Right cardiac atrium (tissue), 5 donors: ENCODE measurements at places on chromosomes 4 and X. TPM values are rescaled to one million over a fixed set of nuclear protein-coding genes. Genes with fewer than 3 reads are reported as not detected.

GRCh38 chr4:70895811-70896491 lies 6.2 kb upstream of the MOB1B start:
- no peak for DNase-seq

- no peak for DNase-seq
Observed at GRCh38 chr4:15562114-15562513, 92.4 kb downstream of the CC2D2A start.

GRCh38 chr4:41425650-41426049 lies 112.3 kb upstream of the LIMCH1 start:
- no peak for DNase-seq

DNA sequence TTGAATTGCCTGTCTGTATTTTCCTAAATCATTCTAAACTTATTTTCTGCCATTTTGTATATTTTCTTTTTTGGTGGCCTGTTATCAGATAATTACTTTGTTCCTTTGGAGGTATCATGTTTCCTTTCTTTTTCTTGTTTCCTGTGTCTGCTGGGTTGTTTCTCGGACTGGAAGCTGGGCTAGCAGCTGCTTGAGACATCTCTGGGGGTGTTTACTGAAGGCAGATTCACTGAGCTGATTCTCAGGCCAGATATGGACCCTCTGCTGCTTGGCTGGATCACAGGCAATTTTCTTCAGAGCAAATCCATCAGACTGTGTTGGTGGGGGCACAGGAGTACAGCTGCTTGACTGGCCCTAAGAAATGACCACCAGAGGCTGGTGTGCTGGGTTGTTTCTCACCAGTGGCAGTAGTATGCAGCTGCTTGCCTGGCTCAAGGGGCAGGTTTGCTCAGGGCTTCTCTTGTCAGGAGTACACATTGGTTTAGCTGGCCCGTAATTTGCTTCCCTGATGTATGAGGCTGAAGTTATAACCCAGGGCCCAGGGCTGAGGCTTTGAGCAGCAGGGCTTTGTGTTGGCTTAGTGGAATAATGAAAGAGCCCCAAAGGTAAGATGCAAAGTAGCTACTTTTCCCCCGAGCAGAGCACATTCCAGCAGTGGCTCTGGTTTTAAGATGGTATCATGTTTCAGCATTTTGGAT lies 680.6 kb downstream of the TECRL start:
- no peak for DNase-seq

DNA sequence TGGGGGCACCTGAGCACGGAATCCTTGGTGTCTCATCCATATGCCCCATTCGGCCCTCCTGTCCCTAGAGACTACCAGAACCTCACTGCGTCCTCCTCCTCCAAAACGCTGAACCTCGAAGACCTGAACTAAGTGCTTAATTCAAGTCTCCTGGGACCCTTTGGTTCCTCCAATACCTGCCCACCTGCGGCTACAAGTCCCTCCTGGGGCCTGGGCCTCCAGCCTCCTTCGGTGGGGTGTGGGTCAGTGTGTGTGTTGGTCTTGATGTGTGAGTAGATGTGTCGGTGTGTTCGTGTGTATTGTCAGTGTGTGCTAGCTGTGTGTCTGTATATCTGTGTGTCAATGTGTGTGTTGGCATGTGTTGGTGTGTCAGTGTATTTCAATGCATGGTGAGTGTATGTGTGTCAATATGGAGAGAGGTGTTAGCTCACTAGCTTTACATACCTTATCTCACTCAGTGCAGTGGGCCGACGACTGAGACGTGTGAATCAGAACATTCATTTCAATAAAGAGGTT lies 2.6 kb upstream of the SEPTIN6 start:
- DNase-seq: no peak

- no peak for DNase-seq
Observed at GRCh38 chrX:100980608-100981497, 11.3 kb downstream of the ARL13A start.

DNA sequence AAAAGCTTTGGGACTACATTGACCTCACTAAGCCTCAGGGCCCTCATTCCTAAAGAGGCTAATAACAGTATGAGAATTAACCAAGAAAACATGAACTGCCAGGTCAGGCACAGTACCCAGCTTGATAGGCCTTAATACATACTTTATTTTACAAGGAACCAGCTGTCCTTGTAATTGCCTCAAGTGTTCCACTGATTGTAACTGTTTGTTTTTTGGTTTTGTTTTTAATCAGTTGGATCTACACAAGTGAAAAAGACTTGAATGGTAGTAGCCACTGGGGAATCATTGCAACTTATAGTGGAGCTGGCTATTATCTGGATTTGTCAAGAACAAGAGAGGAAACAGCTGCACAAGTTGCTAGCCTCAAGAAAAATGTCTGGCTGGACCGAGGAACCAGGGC lies 35.6 kb downstream of the PKD2 start:
- DNase-seq: no peak

GRCh38 chr4:168200685-168201084 lies 108.3 kb downstream of the ANXA10 start:
- DNase-seq: no peak

DNA sequence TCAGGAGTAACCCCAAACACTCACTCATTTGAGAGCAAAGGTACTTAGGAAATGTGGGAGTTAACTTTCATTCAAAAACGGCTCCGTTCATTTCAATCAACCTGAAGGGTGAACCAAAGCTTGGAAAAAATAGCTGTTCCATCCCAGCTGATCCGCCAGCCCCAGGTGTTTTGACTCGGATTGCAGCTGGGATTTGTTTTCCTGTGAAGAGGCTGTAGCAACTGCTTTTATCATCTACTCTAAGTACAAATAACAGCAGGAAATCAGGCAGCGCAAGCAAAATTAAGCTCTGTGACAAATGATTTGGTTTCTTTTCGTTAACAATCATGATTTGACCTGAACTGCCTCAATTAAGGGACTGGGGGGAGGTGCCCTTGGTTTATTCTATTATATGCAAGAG lies 154.7 kb downstream of the BEND2 start:
- DNase-seq: no peak

GRCh38 chrX:153441981-153442380 lies 3.9 kb downstream of the TREX2 start:
- DNase-seq: no peak

DNA sequence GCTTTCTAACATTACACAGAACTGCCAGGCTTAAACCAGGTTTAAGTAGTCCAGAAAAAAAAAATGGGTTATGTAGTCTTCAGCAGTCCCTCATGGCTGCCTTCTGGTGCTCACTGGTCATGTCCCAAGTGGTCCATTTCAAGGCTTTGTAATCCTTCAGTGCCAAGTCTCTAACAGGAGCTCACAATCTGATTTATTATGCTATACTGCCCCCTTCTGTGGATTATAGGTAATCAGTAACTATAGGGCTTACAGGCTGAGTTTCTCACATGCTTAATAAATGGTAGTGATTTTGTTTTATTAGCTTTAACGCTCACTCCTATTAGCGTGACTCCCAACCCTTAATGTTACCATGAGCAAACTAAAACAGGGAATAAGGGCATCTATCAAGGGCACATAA lies 92.5 kb upstream of the EDA2R start:
- DNase-seq: no peak

DNA sequence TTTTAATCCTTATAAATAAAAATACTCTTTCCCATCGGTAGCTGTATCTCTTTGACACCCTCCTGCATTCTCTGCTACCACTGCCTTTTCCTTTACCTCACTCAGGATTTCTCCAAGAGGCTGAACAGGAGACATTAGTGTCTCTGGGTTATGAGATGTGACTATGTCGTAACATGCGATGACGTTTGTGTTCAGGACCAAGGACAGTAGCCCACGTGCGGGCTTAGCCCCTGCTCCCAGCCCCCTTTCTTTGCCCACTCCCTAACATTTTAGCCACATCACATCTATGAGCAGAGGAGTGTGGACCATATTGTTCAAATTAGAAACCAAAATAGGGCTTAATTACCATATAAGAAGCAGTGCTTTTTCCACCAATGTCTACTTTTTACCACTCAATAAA lies 369.3 kb downstream of the FBXW7 start:
- DNase-seq: no peak

DNA sequence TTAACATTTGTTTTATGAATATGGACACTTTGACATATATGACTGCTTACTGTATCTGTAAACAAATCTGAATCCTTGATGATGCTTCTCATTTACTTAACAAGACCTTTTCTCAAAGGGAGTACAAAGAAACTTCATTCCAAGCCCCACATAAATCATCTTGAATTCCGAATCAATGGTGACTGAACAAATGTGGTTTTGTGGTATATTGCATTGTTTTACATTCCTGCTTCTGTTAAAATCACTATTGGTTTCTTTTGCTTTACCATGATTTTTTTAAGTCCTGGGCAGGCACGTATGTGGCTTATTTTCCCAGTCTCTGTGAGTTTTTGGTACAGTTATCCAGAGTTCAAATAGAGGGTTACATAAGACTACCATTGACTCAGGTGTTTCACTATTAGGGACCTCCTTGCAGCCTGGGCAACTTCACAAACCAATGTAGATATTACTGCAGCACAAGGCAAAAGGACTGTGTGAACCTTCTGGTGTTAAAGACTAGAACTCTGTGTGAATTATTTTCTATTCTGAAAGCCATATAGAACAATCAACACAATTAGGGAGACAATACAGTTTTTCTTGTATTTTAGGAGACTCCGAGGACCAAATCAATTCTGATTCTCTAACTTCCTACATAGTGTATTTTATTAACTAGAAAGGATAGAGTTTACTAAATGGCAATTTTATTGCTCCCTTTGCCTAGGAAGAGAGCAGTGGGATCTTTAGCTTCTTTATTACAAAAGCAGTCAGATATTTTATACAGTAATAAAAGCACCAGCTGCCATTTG lies 196.4 kb downstream of the GALNTL6 start:
- DNase-seq: no peak

- DNase-seq: no peak
Observed at GRCh38 chr4:103074744-103075434, 1.7 kb downstream of the SLC9B2 start.

- DNase-seq: no peak
Observed at GRCh38 chrX:68232206-68232605, 201.1 kb downstream of the OPHN1 start.

DNA sequence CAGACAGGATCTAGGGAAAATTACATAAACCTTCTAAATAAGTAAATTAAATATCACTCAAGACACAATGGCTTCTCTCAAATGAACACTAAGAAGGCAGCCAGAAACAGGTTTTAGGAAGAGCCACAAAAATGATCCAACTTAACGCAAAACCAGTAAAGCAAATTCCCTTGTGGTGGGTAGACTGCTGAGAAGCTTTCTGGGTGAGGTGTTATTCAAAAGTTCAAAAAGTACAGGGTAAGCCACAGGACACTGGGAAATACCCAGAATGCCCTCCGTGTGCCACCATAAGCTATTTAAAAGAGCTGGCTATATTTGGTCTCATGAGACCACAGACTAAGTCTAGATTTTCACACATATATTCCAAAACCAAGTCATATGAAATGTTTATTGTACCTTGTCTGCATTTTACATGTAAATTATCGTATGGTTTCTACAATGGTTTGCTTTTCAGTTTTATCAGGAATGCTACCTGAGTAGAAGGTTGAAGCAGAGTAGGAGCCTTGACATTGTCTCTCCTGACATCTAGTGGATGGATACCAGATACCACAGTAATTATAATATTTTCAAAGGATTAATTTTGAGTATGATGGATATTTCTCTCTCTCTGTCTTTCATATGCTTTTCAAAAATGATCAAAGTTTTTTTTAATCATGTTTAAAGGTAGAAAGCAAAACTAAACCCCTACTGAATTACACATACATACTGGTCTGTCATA lies 109.3 kb upstream of the KLHL13 start:
- no peak for DNase-seq

DNA sequence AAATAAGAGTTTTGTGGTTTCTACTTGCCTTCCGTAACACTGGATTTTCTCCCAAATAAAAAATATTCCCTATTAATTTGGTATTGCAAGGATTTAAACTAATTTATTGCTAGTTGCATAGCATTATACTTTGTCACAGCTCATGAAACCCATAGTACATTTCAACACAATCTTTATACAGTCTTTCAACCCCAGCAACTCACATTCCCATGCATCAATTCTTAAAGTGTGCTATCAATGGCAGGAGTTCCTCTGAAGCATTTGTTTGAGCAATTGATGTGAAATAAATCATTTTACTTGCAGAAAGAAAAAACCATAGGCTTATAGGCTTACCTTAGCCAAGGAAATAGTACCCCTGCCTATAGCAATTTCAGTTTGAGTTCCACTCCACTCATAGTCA lies 251.9 kb downstream of the PAPSS1 start:
- no peak for DNase-seq

- no peak for DNase-seq
Observed at GRCh38 chr4:10020106-10020505, 1.2 kb downstream of the SLC2A9 start.

GRCh38 chrX:30270639-30271038 lies 23.7 kb downstream of the MAGEB1 start:
- DNase-seq: no peak

- DNase-seq: no peak
Observed at GRCh38 chr4:184167576-184167975, 50.1 kb downstream of the ENPP6 start.

- no peak for DNase-seq
Observed at GRCh38 chrX:39577206-39577984, 520.4 kb downstream of the BCOR start.

DNA sequence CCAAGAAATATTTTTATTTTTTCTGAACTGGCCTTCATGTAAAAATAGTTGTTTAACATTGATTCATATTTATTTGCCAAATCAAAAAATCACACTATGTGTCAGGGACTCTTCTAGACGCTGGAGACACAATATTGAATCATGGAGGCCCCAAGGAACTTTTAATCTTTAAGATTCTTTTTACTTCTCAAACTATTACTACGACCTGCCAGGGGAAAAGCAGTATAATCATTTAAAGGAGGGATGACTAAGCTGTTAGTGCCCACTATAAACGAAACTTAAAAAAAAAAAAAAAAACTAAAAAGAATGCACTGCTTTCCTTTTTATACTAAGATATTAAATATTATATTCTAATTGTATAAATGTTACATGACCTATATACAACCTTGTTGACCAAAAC lies 84.7 kb downstream of the PPA2 start:
- no peak for DNase-seq

DNA sequence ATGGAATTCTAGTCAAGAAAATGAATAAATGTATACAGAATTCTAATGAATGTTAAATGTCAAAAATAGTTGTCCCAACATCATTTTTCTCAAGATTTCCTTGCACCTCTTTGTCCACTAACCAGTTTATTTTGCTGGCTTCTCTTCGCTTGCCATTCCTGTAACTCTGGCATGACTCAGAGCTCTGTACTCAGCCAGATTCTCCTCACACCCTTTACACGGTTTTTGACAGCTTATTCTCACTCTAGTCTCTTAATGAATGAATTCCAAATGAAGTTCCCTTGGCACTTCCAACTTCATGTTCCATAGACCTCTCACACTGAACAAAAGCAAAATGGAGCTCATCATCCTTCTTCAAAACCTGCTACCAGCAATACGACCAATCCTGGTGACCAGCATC lies 419.3 kb upstream of the SLIT2 start:
- DNase-seq: no peak

GRCh38 chrX:30643313-30643821 lies 9.9 kb upstream of the GK start:
- no peak for DNase-seq

FAM90A26 gene
- not detected for polyA plus RNA-seq

USP9X gene
- polyA plus RNA-seq: 13.3 TPM

RPGR gene
- polyA plus RNA-seq: 10.9 TPM

DMD gene
- polyA plus RNA-seq: 49.5 TPM

PABPC4L gene
- 0.97 TPM for polyA plus RNA-seq

PGAM4 gene
- polyA plus RNA-seq: not detected

SSX4B gene
- not detected for polyA plus RNA-seq

PABPC1L2B gene
- polyA plus RNA-seq: not detected

CLTRN gene
- polyA plus RNA-seq: 1.1 TPM
